ENCODE measurements at places on chromosomes 6 and 20.

GRCh38 chr6:2510316-2510715, 240.4 kb downstream of the MYLK4 start:
- no peak for DNase-seq

GRCh38 chr6:146903451-146903850, 300.8 kb upstream of the STXBP5 start:
- no peak for DNase-seq

DNA sequence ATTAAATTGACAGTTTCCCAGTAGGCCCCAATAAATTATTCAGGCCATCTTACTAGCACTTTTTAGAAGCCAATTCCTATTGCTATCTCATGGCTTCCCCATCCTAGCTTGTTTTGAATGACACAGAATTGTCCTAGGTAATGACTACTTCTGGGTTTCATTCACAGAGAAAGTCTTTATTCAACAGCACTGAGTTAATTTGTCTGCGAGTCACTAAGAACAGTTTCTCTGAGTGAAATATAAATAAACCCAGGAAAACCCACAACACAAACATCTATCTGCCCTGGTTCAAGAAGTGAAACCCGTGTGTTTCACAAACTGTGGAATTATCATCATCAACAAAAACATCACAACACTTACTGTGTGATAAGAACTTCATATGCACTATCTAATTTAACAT, 1366.8 kb downstream of the EPHA7 start:
- DNase-seq: no peak

DNA sequence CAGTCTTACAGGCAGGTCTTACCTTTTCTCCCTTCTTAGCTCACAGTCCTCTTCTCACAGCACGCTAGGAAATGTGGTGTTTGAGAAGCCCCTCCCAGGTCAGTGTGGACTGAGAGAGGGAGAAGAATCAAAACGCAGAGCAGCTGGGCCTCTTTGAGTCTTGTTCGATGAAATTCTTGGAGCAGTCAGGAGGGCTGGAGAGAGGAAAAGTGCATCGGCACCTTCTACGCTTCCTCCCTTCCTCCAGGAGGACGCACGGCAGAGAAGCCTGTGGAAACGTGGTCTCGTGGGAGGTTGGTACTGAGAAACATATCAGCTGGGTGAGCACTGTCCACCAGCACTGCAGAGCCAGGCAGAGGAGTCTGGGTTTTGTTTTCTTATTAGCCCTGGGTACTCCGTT, 52.7 kb downstream of the TXLNB start:
- DNase-seq: no peak

DNA sequence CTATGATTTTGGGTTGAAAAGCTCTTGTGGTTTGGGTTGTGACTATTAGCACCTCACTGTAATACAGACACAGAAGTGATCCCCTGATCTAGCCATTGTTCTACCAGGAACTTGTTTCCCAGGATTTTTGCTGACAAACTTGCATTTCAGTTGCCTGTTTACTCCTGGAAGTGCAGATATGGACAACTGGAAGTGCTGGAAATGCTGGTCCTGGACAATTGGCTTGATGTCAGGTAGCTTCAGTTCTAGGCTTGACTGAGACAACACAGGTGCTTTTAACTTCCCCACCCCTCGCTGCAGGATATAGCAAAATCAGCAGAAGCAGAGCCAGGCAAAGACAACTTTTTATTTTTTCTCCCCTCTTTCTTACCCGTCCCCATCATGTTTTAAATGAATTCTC, 27.1 kb upstream of the FBXO30 start:
- no peak for DNase-seq
